ENCODE measurements at places on chromosomes 7 and 10. TPM values are rescaled to one million over a fixed set of nuclear protein-coding genes. Genes with fewer than 3 reads are reported as not detected.
A peak's percentile ranks its signal among the peaks of the same experiment; 100 is the strongest.

GRCh38 chr7:20299145-20299544 lies 31.6 kb upstream of the ITGB8 start:
- DNase-seq = no peak

DNA sequence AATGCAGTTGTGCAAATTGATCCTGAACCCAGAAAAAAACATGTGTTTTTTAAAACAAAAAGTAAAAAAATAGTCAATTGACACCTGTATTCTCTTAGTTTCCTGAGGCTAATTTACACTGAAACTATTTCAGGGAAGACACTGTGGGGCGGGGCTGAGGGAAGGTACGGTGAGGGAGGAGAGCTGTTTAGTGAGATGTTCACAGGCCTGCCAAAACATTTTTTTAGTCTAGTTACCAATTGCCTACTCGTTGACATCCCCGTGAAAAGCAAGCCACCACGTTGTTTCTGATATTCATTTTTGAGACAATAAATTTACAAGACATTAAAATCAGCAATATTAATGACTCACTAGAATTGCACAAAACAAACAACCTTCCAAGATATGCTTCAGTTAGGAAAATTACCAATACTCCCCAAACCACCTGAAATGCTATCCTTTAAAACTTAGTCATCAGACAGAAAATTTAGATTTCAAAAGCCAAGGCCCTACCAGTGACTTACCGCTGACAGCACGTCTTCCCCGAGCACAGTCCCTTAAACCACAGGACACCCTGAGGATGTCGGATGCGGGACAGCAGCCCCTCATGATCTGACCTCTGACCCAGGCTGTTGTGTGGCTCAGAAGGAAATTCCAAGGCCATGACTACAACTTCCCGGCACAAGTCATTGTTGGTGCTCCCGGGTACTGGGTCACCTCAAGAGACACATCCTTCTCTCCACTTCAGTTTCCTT lies 279.2 kb downstream of the PRPF18 start:
- DNase-seq = peak; percentile 89

DNA sequence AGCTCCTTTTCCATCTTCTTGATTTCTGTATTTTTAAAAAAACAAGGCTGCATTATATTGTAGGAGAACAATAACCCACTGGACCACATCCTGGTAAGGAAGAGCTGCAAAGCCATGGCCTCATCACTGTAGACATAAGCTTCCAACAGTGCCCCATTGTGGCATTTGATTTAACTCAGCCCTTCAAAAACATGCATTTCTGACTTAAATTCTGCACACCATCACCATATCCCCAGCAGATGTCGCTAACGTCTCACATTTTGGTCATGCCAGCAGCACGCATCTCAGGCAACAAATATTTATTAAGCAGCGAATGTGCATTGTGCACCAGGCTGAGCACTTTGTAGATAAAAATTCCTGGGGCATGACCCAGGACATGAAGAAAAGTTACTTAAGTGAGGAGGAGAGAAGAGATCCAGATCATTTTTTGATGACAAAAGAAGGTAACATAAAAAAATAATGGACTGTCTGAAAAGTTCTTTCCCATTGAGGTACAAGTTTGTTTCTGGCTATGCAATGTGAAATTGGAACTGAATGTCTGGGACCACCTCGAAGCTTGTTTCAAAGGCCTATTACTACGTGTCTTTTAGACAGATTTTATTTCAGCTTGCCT lies 164.6 kb upstream of the CDCA7L start:
- DNase-seq = peak; percentile 93

DNA sequence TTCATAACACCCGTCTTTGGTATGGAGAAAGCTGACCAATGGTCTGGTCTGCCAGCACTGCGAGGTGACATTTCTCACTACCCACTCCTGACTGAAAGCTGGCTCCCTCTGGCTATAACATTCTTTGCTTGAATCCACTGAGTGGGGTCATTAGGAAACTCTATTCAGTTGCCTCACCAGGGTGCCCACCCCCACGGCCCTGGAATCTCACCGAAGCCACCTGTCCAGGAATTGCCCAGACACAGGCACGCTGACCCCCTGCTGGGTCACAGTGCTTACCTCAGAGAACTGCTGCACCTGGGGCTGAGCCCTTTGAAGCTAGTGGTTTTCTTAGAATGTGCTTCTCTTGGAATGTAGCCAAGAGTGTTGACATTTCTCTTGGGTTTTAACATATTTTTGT lies 28.6 kb downstream of the HECW1 start:
- no peak for DNase-seq

DNA sequence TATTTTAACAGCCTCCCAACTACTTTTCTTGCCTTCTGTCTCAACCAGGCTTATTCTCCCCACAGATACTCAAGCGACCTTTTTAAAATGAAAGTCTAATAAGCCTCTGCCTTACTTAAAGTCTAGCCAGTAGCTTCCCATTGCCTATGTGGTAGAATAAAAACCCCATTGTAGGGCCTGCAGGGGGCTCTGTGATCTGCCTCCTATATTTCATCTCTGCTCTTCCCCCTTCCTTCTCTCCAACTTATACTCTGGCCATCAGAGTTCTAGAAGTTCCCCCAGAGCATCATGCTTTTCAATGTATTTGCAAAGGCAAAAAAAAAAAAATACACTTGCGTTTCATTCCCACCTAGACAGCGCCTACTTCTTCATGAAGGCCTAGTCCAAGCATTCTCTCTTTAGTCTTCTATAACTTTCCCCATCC lies 167.7 kb upstream of the ADO start:
- no peak for DNase-seq

DNA sequence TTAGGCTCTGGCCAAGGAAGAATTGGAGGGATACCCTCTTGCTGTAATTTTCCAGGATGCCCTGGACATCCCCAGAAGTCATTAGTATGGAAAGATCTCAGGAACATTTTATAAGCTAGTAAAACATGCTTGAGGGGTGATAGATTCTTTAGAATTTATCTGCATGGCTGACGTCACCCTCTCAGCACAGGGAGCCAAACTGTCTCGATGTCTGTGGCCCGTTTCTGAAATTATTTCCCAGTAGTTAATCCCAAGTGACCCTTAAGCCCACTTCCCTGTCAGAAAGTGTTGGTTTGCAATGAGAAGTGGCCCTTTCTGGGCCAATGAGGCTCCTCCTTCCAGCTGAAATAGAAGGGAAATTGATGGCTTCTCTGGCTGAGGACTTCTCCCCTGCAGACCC lies 184.5 kb upstream of the BMPER start:
- DNase-seq = no peak

- DNase-seq = no peak
Observed at GRCh38 chr7:124635416-124635815, 130.2 kb downstream of the GPR37 start.

- no peak for DNase-seq
Observed at GRCh38 chr10:49751216-49751615, 10.9 kb downstream of the OGDHL start.

DNA sequence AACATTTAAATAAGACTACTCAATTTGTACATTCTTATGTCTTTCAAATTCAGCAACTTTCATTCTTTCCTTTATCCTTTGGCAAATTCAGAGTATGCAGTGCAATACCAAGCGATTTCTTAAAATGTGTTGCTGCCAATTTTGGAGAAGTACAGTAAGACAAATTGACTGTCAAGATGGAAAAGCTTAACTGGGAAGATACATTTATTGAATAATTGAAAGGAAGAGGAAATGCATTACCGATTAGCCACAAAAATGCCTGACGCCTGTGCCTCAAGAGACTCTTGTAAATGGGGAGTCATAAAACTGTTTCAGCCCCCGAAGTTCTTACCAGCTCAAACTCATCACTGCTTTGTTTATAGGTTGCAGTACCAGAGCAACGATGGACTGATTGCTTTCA lies 373.3 kb upstream of the GALNT17 start:
- DNase-seq = no peak

GRCh38 chr7:46033592-46033991 lies 112.5 kb upstream of the IGFBP3 start:
- DNase-seq = no peak

- DNase-seq = no peak
Observed at GRCh38 chr7:157429001-157429679, 92.3 kb downstream of the DNAJB6 start.

DNA sequence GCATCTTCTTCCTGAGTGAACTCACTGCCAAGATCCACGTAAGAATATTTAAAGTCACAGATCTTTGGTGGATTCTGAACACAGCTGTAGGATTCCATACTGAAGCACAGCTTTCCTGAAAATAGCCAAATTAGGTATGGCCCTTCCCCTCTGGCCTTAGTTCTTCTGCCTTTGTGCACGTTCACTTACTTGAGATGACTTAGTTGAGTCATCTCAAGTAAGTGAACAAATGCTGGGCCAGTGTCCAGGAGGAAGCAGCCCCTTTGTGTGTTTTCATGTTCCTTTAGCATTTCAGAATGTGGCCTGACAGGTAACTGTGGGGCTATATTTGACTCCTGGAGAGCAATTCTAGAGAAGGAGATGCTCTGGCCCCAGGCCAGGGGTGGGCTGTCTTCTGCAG lies 51.5 kb downstream of the CCNY start:
- DNase-seq = peak; percentile 67

- DNase-seq = no peak
Observed at GRCh38 chr10:101289541-101289940, 60.3 kb upstream of the LBX1 start.

GRCh38 chr10:52443419-52444388 lies 129.6 kb downstream of the DKK1 start:
- DNase-seq = peak; percentile 85

DNA sequence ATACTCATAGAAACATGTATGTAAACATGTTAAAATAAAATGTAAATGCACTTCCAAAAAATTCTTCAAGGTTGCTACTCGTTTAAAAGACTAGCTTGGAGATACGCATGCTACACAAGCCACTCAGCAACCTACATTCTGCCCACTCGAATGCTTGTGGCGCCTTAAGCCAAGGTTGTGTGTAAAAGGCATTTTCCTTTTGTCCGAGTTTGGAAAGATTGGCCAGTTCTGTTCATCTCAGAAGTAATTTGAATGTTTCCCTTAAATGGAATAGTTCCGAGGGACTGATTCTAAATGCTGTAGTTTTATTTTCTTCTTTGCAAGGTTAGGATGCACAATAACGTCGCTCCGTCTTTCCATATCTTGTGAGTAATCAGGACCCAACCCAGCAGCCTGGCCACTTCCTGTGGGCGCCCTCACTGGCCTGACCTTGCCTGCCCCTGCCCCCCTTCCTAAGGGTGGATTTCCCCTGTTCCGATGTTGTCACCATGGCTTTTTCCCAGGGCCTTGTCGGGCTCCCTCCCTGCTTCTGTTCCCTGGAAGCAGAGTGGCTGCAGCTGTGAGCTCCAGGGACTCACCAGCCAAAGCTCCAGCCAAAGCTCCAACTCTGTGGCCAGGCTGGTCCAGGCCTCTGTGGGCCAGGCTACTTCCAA lies 70.6 kb downstream of the PTPRE start:
- DNase-seq = peak; percentile 96

DNA sequence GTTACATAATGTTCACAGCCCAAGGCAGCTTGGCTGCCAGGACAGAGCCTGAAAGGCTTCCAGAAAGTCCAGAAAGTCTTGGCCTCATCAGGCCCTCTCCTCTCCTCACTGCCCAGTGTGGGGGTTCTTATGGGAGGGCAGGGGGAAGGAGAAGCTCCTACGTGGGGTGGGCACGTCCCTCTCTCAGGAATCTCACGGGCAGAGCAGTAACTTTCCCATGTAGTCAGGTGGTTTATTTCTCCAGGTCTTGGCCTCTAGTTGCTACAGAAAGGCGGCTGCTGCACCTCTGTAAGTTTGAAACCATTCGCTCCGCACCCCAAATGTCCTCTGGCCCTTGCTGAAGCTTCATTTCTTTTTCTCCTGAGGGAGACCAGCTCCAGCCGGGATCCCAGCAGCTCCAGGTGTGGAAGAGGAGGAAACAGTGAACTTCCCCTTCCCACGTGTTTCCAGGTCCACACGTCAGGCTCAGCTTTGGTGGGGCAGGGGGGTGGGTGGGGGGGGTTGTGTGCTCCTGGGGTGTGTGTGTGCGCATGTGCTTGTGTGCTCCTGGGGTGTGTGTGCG lies 320.3 kb downstream of the WDR37 start:
- no peak for DNase-seq

- no peak for DNase-seq
Observed at GRCh38 chr10:101414034-101414433, 60.1 kb downstream of the BTRC start.

- DNase-seq = no peak
Observed at GRCh38 chr7:131403322-131403721, 75.6 kb downstream of the MKLN1 start.

GRCh38 chr10:30389543-30389942 lies 40.5 kb upstream of the MTPAP start:
- DNase-seq = no peak

DNA sequence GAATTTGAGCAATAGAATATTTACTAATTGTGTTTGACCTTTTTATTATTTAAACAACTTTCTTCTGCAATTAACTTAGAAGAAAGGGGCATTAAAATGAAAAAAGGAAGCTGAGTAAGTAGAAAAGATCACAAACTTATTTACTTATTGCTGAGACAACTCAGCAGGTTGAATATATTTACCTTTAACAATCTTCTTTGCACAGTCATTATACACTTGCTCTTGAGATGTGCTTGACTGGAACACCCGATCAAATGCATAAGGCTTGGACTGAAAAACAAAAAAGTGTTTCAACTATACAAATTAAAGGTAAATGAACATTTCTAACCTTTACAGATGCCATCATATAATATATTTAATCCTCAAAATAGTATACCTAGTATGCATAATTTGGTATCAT lies 7.9 kb downstream of the KIF5B start:
- no peak for DNase-seq

GRCh38 chr7:77235276-77235675 lies 35.7 kb upstream of the FGL2 start:
- DNase-seq = no peak

DNA sequence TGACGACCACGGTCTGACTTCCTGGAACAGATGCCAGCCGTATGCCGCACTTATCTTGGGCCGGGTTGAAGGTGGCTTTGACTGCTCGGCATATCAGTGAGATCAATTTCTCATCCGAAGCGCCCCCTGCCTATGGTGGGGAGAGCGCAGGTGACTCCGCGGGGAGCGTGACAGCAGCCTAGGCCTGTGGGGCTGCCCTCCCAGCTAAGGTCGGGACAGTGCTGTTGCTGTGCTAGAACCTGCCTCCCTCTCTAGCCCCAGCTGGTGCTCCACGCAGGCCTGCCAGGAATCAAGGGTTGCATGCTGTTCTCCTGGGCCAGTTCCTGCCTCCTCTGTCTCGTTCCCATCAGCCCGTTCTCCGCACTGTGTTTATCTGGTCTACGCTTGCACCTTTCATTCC lies 49.8 kb downstream of the PODXL start:
- no peak for DNase-seq

The SCRN1 gene
- 47.3 TPM for polyA plus RNA-seq

The WDFY4 gene
- polyA plus RNA-seq = 10.1 TPM

The JMJD1C gene
- 32.1 TPM for polyA plus RNA-seq

The RARRES2 gene
- not detected for polyA plus RNA-seq

The OIT3 gene
- not detected for polyA plus RNA-seq

The CAMK2B gene
- 0.57 TPM for polyA plus RNA-seq

The KIAA1217 gene
- 0.83 TPM for polyA plus RNA-seq

The HMX2 gene
- not detected for polyA plus RNA-seq

The KIN gene
- polyA plus RNA-seq = 2.6 TPM

The FUOM gene
- polyA plus RNA-seq = 39.0 TPM

The CCDC3 gene
- 0.90 TPM for polyA plus RNA-seq

The DCLRE1A gene
- 3.6 TPM for polyA plus RNA-seq

The HERPUD2 gene
- 59.5 TPM for polyA plus RNA-seq

The KNDC1 gene
- not detected for polyA plus RNA-seq

The PSMG3 gene
- 49.7 TPM for polyA plus RNA-seq

The CYP3A7 gene
- not detected for polyA plus RNA-seq
